ENCODE measurements at places on chromosomes 4 and X.

DNA sequence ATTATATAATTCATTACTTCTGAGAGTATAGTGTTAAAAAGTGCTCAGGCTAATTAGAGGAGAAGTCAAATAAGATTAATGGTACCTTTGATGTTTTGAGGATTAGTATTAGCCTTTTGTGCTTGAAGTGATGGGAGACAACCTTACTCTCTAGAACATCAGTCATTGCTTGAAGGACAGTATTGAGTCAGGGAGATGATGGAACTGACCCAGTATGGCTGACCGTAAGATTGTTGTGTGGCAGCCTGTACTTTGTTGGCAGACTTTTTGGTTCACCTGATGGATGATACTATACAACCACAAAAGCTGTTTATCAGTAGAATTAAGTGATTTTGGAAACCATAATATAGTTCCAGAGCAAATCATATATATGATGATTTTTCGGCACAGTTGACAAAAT, 9.9 kb downstream of the OGT start:
- no peak for DNase-seq

DNA sequence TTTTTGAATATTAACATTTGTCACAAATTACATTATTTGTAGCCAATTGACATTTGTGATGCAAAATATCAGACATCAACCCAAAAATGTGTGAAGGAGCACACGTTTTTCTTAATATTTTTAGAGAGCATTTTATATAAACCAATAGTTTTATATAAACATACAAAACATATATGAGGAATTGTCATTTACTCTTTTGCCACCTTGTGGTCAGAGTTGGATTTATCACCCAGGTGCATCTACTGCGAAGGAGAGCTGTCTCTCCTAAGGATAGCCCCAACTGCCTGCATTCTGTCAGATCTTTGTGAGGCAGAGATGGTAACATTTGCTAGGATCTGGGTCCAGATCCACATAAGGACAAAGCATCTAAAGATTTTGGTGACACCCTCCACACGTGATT, 2.5 kb upstream of the USP27X start:
- DNase-seq, result no peak

- DNase-seq, result no peak
Observed at GRCh38 chr4:37902212-37902611, 11.3 kb downstream of the TBC1D1 start.

DNA sequence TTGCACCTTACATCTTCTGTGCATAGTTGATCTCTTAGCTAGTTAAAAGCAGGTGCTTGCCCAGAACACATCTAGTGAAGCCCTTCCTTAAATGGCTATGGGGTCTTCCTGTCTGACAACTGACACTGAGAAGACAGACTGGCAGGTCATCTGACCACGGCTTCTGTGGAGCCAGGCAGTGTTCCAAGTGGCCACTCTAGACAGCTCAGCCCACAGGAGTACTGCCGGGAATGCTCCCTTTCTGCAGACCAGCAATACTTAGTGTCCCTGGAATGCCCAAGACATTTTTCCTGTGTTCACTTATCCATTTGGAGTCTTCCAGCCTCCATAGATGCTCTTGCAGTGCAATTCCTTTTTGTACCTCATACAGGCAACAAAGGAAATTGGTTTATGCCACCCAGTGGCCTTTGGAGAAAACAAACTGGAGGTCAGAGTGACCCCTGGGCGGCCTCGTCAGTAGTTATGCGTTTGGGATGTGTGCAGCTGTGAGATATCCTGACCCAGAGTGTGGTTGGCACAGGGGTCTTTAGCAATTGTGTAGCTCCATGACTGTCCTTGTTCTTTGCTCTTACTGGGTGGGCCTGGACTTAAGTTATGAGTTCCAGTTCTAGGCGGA, 335.5 kb downstream of the ARHGAP10 start:
- DNase-seq, result no peak

DNA sequence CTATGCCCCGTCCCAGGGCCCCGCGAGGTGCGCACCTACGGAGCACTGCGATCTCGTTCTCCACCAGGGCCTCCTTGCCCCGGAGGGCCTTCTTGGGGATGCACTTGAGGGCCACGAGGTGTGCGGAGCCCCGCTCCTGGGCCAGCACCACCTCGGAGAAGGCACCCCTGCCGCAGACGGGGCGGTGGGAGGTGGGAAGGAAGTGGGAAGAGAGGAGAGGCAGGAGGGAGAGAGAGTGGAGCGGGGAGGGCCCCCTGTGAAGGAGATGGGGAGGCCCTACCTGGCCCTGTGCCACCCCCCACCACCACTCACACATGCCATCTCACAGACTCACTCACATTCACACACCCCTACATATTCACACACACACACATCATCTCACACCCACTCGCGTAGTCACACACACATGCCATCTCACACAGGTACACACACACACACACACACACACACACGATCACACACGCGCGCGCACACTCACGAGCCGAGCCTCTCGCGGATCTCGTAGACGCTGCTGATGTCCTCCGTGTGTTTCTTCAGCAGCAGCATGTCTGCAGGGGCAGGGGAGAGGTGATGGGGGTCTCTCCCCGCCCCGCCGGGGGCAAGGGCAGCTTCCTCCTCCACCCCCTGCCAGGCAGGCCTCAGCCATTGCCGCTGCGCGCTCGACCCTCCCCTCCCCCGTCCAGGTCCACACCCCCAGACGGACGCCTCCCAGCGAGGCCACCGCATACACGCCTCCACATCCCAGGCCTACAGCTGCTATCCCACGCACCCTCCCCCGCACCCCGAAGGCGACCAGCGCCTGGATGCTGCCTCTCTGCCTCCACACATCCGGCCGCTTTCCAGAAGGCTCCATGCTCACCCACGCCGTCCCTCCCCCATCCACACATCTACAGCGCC, 834 bp downstream of the PNCK start:
- DNase-seq, result no peak

DNA sequence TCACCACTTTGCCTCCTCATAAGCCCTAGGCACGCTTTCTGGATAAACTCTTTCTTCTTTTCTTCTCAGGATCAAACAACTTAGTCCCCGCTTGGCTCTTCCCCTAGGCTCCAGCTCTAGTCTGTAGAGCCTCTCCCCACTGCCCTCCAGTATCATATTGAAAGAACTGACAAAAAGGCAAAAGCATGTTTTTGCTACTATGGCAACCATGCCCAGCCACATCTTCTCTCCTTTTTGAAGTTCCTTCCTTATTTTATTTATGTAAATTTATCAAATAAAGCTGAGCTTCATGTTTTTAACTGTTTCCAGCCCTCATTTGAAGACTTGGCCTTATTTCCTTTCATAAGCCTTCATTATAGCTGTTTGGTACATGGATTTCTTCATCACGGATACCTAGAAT, 86.0 kb upstream of the LIMCH1 start:
- DNase-seq, result no peak

- no peak for DNase-seq
Observed at GRCh38 chrX:38474543-38474942, 86.8 kb upstream of the TSPAN7 start.

GRCh38 chr4:180330521-180330920, 1912.7 kb upstream of the TENM3 start:
- DNase-seq, result no peak

- DNase-seq, result no peak
Observed at GRCh38 chr4:80007745-80008149, 65.3 kb downstream of the ANTXR2 start.

- no peak for DNase-seq
Observed at GRCh38 chr4:157664726-157665125, 444.2 kb downstream of the GRIA2 start.

GRCh38 chr4:112973750-112974251, 75.7 kb upstream of the ANK2 start:
- DNase-seq, result no peak

DNA sequence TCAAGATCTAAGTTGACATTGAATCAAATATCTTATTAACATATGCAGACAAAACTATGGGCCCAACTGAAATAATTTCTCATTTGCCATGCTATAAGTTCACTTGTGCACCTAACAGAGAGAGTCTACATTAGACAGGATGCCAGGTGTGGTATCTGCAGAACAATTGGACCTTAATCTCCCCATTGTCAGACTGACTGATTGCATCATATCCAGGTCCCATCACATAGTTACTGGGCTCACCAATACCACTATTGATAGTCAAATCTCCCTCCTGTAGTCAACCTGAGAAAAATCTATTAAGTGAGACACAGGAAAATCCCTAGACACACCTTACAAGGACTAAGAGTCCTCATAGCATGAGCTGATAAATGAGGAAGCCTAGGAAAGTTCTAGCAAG, 156.0 kb upstream of the FRG1 start:
- DNase-seq, result no peak

- no peak for DNase-seq
Observed at GRCh38 chrX:1546691-1547251, 9.8 kb upstream of the P2RY8 start.

DNA sequence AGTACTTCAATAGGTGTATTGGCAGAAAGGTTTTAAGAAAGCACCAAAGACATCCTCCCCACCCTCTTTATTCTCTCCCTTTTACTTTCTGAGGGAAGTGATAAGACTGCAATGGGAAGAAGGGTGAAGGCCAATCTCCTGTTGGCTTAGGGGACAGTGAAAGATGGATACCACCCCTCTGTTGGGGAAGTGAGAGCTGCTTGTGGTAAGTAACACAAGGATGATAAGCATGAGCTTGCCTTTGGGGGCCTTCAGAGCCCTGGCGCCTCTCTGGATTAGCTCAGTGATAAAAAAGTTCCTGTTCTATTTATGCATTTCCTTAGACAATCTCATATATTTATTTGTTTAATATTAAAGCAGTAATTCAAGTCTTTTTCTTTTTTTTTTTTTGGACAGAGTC, 5.2 kb upstream of the KLF8 start:
- no peak for DNase-seq

DNA sequence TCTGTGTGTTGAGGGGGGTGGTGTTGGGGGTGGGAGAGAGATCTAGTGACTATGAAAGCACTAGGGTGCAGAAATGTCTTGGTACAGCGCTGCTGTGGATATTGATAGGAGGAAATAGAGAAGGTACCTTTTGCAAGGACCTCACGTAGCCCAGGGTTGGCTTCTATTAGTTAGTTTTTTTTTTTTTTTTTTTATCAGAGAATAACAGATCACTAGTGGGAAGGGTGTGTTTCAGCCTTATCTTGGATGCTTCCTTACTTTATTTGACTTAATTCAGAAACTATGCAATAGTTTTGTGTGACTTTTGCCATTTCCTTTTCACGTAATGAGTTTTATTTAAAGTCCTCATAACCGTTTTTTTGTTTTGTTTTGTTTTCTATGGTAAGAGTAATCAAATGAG, 16.4 kb upstream of the PGRMC2 start:
- DNase-seq, result no peak

GRCh38 chrX:77900688-77901087, 1.4 kb downstream of the COX7B start:
- DNase-seq, result no peak

- DNase-seq, result no peak
Observed at GRCh38 chrX:69614886-69615285, 1.0 kb upstream of the EDA start.

DNA sequence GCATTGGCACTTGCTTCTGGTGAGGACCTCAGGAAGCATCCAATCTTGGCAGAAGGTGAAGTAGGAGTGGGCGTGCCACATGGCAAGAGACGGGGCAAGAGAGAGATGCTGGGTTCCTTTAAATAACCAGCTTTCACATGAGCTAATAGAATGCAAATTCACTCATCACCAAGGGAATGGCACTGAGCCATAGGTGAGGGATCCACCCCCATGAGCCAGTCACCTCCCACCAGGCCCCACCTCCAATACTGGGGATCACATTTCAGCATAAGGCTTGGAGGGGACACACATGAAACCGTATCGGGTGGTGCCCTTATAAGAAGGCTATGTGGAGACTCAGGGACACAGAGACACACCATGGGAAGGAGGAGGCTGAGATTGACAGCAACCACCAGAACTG, 140.0 kb upstream of the MSX1 start:
- no peak for DNase-seq

- DNase-seq, result no peak
Observed at GRCh38 chrX:74104356-74105015, 199.5 kb upstream of the ZCCHC13 start.

DNA sequence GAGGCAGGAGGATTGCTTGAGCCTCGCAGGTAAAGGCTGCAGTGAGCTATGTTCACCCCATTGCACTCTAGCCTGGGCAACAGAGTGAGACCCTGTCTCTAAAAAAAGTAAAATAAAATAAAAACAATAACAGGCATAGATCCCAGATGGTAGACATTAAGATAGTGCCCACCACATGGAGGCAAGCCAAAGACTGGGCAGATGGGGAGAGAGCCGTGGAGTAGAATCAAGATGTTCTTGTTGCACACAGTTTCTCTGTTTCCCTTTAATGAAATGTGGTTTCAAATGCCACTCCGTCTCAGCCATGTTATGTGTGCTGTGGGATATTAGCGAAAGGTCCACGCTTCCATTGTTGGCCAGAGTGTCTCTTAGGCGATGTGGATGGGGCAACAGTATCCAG, 63.8 kb upstream of the TBL1X start:
- no peak for DNase-seq

GRCh38 chr4:71375494-71375893, 36.7 kb downstream of the SLC4A4 start:
- no peak for DNase-seq

DNA sequence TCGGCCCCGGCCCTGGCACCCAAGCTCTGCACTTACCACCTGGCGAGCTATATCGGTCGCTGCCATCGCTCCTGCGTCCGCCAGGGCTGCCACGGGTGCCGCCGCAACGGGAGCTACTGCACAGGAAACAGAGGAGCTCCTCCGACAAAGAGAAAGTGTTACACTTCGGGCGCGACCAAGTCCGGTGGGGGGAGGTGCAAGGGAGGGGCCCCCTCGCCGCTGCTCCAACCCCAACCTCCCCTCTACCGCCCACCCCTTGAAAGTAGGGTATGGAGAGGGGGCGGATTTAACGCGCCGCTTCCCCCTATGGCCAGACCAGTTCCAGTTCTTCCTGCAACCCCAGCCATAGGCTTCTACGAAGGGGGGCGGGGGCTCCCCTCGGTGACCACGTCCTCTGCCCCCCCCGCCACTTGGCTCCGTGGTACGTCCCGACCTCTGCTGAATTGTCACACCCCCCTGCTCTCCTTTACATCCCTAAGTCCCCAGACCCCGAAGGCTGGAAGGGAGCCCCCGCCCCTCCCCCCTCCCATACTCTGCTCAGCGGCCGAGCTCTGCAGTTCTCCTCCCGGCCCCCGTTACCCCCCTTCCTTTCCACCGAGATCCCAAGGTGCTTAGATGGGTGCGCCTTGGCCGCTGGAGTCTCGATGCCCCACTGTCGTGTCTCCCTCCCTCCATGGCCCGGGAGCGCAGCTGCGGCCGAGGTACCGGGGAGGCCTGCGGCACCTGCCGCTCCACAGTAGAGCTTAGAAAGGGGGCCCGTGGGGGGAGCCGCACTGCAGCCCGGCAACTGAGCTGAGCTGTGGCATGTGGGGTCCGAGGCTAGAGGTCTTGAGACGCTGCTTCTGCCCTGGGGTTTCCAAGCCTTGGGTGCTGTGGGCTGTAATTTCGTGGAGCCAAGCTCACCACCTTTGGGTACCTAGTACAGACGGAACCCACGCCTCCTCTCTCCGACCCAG, at the start of gene SEPTIN6:
SEPTIN6 (minus strand) TSS at position 129 of the 956 bp plus-strand sequence; CDS start at position 66, 63 bp downstream.
- peak; percentile 76 for DNase-seq

GRCh38 chrX:43861750-43862149, 20.5 kb downstream of the MAOB start:
- DNase-seq, result no peak
